CD4-positive, alpha-beta T cell treated with Interleukin-4 for 1 hour (primary cell): ENCODE measurements at places on chromosomes 16 and 17.

GRCh38 chr16:3797473-3797872 is 80.1 kb upstream of the TRAP1 start:
- DNase-seq = no peak

DNA sequence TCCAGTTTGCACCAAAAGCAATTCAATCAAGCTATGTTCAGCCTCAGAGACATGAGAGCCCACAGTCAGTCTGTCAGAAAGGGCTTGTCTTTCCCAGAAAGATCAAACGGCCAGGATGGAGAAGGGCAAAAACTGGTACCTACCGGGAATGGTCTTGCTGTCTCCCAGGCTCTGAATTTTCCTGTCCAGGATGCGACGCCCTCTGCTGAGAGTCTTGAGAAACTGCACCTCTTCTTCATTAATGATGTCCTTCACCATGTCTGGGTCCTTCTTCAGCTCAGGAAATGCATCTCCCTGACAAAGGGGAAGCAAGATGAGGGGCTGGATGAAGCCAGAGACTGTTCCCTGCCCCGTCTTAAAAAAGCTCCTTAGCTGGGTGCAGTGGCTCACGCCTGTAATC is 15.8 kb upstream of the EXOSC6 start:
- DNase-seq = peak; percentile 29

GRCh38 chr17:965311-965989 is 14.1 kb downstream of the NXN start:
- DNase-seq = no peak

DNA sequence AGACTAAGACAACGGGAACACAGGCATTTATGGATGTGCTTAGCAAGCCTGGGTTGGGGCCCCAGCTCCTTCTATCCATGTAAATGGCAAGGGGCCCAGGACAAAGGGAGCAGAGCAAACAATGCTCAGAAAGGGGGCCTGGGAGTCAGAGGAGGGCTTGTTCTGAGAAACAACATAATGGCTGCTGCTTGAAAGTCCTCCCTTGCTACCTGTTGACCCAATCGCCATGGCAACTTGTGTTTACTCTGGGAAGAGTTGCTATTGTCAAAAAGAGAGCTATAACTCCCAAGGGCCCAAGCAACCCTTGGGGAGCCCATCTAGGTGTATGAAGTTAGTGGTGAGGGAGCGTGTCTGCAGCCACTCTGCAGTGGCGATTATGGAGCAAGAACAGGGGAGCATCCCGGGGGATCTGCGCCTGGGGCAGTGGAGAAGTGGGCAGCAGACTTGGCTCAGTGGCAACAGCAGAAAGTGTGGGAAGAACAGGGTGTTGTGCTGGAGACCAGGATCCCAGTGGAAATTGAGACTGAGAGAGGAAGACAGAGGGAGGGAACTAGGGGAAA is 118.7 kb upstream of the NLRP1 start:
- DNase-seq = no peak

DNA sequence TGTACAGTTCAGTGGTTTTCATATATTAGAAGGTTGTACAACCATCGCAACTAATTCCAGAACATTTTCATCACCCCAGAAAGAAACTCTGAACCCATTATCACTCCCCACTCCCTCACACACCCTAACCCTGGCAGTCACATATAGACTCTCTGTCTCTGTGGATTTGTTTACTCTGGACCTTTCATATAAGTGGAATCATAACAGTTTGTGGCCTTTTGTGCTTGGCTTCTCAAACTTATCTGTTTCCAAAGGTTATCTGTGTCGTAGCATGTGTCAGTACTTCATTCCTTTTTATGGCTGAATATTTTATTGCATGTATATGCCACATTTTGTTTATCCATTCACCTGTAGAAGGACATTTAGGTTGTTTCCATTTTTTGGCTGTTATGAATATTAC is 12.4 kb downstream of the TENT4B start:
- no peak for DNase-seq

GRCh38 chr17:46143827-46144236 is 49.4 kb downstream of the KANSL1 start:
- no peak for DNase-seq

DNA sequence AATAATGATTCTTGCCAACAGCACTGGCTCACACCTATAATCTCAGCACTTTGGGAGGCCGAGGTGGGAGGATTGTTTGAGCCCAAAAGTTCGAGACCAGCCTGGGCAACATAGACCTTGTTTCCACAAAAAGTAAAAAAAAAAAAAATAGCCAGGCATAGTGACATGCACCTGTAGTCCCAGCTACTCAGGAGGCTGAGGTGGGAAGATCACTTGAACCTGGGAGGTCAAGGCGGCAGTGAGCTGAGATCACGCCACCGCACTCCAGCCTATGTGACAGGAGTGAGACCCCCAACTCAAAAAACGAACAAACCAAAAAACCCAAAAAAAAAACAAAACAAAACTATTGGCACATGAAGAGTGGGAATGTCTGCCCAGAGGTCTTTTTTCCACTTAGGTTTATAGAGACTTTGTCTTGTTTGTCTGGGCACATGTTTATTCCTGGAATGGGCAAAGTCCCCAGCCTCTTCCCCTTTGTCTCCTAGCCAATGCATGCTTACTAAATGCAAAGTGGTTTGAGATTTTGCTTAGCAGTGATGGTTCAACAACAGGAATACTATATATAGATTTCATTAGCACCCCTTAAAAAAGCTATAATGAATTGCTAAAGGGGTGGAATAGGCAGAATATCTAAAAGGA is 25.9 kb downstream of the NMT1 start:
- DNase-seq = no peak

DNA sequence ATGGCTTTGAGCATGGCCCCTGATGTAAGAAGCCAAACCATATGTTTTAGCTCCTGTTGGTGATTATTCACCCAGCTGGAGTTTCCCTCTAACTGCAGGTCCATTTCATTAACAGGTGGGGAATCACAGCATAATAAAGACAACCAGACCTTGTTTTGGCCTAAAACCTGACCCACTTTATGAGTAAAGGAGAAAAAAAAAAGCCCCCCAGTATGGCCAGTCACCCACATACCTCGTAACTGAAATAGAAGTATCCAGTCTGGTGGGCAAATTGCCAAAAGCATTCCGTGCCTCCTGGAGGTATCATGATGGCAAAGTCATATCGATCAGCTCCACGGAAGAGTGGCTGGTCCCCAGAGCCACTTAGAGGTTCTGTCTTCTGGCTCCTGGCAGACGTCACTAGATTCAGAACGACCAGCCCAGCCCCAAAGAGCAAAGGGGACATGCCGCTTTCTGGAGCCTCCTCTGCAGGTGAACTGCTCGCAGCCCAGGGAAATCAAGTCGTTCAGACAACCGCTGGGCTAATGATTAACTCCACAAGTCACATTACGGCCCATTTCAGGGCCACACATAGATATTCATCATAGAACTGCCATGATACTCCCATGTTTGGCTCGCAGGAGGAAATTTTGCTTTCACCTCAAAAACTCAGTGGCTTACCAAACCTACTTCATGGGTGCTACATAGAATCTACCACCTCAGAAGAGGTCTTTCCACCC is at the start of gene TMED6:
Gene TMED6, minus strand, starts transcription at position 478 of the 719 bp plus-strand sequence. Its CDS starts 33 bp downstream, at position 445.
- DNase-seq = no peak

DNA sequence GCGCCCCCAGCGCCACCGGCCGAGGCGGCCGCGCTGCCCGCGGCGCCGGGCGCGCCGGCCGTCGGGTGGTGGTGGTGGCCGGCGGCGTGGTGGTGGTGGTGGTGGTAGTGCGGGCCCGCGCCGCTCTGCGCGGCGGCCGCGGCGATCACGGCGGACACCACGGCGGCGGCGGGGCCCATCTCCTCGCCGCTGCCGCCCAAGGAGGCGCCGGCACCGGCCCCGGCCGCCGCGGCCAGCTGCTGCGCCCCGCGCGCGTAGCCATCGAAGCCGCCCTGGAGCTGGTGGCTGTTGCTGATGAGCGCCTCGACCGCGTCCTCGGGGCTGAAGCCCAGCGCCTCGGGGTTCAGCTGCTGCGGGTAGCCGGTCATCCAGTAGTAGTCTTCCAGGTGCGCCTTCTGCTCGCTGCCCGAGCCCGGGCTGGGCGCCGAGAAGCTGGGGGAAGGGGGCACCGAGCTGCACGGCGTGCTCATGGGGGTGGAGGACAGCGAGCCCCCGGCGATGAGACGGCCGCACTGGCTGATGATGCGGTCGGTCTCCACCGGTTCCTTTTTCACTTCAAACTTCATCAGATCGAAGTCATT is 1.2 kb downstream of the MAF start:
- no peak for DNase-seq

DNA sequence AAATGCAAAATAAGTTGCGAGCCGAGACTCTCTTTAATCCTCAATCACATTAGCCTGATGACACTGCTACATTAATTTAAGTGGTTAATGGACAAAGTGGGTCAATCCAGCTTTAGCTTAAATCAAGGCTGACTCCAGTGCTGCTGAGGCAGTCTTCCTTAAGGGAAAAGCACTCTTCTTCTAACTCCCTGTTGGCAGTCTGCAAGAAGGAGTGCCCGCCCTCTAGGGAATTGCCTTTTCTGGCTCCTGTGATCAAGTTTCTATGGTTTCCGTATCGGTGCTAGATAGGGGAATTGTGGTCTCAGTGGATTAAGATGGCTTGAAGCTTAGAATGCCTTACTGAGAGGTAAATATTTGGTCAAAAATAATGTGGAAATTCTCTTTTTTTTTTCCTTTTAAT is 41.0 kb downstream of the HS3ST3B1 start:
- no peak for DNase-seq

- no peak for DNase-seq
Measured at GRCh38 chr17:50953831-50954601, 87.9 kb upstream of the TOB1 start.

GRCh38 chr17:70181376-70181775 is 12.0 kb downstream of the KCNJ2 start:
- DNase-seq = no peak

DNA sequence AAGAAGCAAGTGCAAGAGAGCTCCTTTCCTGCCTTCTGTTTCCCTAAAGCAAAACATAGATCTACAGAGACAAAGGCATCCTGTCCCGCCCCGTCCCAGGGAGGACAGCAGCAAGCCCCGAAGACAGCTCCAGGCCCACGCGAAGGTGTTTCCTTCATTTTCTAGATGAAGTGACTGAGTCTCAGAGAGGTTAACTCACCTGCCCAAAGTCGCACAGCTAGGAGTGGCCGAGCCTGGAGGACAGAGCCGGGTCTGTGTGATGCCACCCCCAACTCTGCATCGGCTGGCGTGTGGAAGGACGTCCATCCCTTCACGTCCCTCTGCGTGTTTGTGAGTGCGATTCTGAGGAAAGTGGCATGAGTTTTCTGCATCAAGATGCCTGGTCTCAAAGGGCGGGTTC is 187.2 kb upstream of the CHMP6 start:
- DNase-seq = no peak

GRCh38 chr17:42857389-42857788 is 6.4 kb downstream of the AOC3 start:
- no peak for DNase-seq

DNA sequence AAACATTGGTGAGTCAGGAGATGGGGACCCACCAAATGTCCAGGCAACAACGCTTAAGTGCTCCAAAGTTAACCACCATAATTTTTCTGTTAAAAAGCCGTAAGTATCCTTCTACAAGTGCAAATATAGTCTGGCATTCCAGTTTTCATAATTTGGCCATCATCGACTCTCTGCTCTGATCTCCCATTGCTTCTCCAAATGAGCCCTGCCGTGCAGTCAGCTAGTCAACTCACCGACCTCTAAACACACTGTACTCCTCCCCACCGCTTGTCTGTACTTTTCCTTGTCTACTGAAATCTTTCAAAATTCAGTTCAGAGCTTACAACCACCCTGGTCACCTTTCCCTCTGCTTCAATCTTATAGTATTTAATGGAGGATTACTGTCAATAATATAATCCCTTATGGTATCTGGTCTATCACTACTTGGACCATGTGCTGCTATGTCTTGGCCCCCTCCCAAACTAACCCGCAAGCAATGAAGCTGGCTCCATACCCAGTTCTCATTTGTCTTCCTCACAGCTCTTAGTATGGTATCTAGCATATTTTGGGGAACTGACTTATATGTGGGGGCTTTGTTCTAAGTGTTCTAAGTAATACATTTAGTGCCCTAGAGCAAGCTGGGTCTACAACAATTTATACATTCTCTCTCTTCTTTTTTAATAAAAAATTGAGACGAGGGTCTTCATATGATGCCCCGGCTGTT is 52.7 kb upstream of the SLC25A19 start:
- no peak for DNase-seq

DNA sequence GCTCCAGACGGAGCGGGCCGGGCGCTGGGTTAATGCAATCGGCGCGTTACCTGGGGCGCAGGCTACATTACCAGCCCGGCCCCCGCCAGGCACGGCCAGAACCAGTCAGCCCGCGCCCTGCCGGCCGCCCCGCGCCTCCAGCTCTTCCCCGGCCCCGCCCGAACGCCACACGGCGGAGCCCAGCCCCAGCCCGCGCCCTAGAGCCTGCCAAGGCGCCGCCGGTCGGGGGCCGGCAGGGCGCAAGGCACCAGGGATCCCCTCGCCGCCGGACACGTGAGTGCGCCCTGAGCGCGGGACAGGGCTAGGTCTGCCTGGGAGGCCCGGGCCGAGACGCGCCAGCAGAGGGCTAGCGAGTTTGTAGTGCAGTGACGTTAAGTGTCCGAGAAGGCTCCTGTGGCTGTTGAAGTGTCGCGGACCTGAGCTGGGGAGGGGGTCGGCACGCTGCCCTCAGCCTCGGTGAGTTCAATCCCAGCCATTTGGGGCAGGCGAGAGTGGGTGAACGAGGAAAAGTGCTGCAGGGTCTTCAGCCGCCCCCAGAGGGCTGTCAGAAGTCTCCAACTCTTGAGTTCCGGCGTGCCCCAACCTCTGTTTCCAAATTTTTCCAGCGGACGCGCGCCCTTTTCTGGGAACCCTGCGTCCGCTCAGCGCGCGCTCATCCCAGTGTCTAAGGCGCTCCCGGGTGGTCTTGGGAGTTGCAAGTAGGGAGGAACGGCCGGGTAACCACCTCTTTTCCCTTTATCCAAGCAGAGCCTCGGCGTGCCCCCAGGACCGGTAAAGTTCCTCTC is at the start of gene SLC6A2:
Gene SLC6A2, plus strand, starts transcription at position 92 of the 785 bp plus-strand sequence. CDS start 707 bp downstream, outside the sequence.
- DNase-seq = no peak

DNA sequence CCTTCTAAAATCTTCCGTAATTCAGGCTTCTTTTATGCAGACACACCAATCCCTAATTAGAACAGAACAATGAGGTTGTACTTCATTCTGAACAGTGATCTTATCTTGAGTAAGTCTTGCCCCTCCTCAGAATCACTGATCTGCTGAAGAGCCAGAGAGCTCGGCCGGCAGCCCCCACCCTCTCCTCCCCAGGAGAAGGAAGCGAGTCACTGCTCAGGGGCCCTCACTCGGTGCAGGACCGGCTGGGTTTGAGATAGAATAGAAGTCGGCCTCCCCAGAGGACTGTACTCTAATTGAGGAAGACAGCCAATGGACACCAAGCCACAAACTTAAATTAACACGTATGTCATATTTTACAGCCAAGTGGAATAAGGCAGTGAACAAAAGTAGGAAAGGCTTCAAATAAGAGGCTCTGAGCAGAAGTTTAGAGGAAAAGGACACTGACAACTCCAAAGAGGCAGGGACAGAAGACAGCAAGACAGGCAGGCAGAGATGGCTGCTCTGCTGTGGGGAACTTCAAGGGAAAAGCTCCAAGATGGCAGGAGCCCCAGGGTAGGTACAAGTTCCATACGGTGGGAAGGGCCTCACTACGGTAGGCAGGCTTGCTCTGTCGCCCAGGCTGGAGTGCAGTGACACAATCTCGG is 18.6 kb downstream of the CREBBP start:
- peak; percentile 44 for DNase-seq
